Colonic mucosa (tissue), 4 donors: ENCODE measurements at places on chromosomes 12 and 14.

GRCh38 chr12:55724226-55724939 is 4.2 kb downstream of the RDH5 start:
- DNase-seq, result peak; percentile 79

DNA sequence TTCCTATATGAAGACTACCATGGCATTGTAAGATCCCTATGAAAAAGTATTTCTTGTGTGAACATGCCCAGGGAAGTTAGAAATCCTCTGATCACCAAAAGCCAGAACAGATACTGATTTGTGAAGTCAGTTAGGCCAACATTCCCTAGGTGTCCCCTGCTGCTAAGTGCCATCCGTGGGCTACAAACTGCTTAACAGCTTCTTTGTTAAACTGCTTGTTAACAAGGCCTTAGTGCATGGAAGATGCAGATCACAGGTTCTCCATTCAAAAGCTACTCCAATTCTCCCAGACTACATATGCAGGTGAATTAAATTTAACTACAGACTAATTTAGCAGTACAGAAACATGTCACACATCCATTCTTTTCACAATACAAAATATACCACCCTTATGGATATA is 108.2 kb downstream of the PRICKLE1 start:
- DNase-seq, result no peak

GRCh38 chr12:52354200-52354599 is 13.1 kb downstream of the KRT85 start:
- no peak for DNase-seq

DNA sequence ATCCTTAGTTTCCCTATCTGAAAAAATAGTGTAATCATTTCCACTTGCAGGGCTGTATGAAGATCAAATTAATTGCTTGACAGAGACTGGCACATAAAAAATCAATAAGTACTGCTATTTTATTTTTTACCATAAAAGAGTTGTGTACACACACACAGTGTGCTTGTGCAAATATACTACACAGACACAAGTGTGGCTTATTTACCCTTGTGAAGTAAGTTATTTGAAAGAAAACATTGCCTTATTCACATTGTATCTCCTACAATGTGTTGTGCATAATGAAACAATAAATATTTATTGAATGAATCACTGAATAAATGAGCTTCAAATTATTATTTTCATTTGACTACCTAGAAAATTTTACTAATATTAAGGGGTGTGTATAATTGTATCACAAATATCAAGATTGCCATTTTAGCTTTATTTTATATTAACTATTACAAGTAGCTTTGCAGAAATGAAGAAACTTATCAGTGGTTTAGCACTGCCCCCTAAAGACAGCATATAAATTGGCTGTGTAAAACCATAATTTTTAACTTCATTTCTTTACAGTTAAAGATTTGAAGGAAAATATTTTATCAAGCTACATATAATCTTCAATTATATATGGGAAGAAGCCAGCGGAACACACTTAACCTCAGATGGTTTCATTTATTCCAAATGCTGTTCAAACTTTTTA is 11.3 kb downstream of the GARIN6 start:
- no peak for DNase-seq

- DNase-seq, result no peak
Observed at GRCh38 chr14:68775614-68776126, 17.2 kb downstream of the ZFP36L1 start.

DNA sequence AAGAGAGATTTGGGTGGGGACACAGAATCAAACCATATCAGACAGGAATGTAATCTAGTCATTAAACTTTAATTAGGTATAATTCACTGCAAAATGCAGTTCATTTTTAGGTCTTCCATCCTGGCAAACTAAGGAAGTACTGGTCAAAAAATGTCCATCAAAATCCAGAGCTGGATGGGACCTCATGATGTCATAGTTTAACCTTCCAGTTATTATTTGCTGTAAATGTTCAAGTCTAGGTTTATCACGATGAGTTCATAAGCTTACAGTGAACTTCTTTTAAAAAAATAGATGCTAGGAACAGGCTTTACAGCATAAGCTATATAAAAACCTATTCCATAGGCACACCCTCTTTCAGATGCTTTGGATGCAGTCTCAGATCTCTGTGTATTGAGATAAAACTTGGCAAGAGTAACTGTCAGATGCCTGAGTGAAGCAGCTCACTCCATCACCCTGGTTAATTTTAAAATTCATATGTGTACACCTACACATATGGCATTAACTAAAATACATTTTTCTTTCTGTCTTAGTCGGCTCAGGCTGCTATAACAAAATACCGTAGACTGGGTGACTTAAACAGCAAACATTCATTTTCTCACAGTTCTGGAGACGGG is 7.9 kb downstream of the SSPN start:
- DNase-seq, result no peak

GRCh38 chr14:98984719-98985041 is 287.3 kb downstream of the BCL11B start:
- DNase-seq, result peak; percentile 25

DNA sequence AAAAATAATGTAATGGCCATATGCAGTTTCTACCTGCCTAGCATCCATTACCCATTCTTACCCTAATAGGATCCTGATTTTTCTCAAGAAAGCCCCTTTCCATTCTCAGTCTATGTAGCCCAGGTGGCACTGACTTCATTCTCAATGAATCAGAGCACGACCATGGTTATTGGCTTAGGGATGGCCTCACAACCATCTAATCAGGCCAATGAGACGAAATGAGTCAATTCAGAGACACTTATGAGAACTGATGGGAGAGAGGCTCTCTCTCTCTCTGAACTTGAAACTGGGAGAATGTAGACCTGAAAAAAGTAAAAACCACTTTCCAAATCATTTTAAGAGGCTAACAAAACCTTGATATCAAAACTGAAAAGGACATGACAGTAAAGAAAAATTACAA is 45.3 kb upstream of the OXA1L start:
- DNase-seq, result no peak

DNA sequence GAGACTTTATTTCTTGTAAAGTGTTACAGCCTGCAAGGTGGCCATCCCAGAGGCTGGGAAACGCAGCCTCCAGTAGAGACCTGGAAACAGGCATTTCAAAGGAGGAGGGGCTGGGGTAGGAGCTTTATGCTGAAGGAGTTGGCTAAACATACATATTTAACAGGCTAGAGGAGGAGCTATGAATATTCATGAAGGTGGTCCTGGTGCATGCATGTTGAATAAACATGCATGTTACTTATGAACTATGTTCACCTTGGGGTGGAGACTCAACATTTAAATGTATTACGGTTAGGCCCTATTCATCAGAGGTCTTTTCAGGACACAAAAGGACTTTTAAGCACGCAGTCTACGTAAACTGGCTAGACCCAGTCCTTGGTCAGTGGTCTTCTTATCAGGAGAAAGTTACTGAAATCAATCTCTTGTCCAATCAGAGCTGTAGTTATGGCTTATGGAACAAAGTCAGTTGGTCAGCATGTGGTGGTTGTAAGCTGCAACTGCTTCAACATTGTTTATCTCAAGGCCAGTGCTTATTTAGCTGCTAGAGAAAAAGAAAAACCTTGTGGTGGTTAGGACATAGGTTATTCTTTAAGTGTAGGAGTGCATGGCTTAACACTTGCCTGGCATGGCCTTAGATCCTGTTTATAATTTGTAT is 11.4 kb upstream of the ARF6 start:
- peak; percentile 7 for DNase-seq

DNA sequence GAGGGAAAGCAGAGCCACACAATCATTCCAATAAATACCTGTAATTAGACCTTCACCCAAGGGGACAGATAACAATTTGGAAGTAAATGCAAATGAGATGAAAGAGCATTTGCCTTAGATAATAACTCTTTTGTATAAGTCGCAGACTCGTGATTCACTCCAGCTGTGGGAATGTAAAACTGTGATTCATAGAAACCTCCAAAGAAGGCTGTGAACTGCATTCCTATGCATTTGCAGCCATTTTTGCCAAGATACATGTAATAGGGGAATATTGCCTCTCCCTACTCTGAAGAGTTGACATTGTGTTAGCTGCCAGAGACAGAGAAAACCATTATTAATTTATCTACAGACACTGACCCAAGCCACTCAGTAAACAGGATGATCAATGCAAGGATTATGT is 181.9 kb upstream of the ARHGAP5 start:
- DNase-seq, result no peak
